ENCODE measurements at places on chromosomes 5 and 9.

GRCh38 chr5:150056075-150056443, 30.3 kb downstream of the CSF1R start:
- no peak for DNase-seq

- no peak for DNase-seq
These were observed 80.7 kb downstream of the NRG2 start for GRCh38 chr5:139962445-139962844.

- DNase-seq = peak; percentile 86
These were observed at the start of the genes NSUN2 and SRD5A1 for GRCh38 chr5:6632888-6633468. NSUN2 (minus strand) TSS chr5:6633044; CDS start chr5:6632979, 65 bp downstream. SRD5A1 (plus strand) TSS chr5:6633440; CDS start chr5:6633577, 137 bp downstream.

- no peak for DNase-seq
These were observed 113.2 kb upstream of the PRRC1 start for GRCh38 chr5:127404190-127404589.

- no peak for DNase-seq
These were observed 54.0 kb upstream of the CXCL14 start for GRCh38 chr5:135632798-135633197.

- no peak for DNase-seq
These were observed 975 bp downstream of the AGXT2 start for GRCh38 chr5:35046774-35047173.

GRCh38 chr5:172701291-172701656, 60.2 kb downstream of the NEURL1B start:
- no peak for DNase-seq

DNA sequence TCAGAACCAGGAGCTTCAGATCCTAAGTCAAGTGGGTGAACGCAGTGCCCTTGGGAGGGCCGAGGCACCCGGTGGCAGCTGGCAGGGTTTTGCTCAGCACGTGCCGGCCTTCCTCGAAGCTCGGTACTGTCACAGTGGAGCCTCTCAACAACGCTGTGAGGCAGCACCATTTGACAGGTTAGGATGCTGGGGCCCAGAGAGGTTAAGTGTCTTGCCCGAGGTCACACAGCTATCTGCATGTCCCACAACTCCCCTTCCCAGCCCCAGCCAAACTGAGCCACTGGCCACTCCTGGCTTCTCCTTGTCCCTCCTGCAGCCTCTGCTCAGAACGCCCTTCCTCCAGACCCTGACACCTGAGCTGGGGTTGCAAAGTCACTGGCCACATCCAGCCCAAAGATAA, 43.7 kb upstream of the RPL26L1 start:
- no peak for DNase-seq

DNA sequence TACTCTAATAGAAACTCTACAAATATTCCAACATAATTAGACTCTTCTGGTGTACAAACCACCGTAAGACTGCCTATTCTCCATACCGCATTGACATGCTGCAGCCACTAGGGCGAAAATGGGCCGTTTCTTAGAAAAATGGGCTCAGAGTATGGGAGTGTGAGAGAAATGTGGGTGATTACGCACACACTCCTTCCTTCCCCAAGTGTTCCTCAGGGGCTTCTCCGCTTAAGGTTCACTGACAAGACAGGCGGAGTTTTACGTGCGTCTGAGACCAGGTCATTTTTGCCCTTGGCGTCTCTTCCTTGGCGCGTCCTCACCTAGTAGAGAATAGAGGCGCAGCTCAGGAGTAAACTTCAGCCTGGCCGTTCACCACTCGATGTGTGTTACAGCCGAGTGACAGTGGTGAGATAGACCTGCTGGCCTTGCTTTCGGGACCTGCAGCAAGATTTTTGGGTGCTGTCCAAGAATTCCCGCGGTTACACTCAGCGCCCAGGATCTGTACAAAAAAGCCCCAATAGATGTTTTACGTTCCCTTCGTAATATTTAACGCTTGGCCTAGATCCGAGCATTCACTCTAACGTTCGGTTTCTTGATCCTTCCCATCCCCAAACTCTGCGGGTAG, 1.8 kb upstream of the NTRK2 start:
- DNase-seq = no peak

- no peak for DNase-seq
These were observed 1273.0 kb downstream of the EFNA5 start for GRCh38 chr5:106397700-106398099.

DNA sequence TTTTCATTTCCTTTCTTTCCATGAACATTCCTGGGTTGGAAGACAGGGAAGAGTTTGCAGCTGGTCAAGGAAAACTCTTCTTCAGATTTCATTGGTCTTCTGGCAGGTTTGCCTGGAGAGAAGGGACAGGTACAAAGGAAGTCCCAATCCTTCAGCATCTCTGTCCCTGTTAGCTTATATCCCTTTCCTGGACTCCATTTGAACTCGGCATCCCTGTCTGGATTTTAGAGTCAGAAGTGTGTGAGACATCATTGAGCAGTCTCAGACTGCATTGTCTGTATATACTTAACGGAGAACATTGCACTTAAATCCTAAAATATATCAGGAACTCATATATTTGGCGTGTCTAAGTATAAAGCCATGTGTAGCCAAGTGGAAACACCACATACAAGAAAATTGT, 54.9 kb downstream of the ADGRV1 start:
- DNase-seq = no peak

GRCh38 chr9:114619191-114619761, 8.2 kb downstream of the TMEM268 start:
- DNase-seq = no peak

DNA sequence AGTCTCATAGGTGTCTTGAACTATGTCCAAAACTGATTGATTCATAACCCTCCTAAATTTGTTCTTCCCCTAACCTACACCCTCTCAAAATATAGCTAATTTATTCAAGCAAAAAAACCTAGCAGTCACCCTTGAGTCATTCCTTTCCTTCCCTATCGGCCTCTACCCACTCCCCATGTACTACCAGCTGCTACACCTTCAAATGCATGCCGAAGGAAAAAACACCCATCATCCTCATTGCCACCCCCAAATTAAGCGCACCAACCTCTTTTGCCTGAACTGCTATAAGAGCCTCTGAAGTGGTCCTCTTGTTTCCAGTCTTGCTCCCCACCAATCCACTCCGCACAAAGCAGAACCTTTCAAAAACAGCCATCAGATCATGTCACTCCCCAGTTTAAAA, 12.6 kb downstream of the LIFR start:
- DNase-seq = no peak

DNA sequence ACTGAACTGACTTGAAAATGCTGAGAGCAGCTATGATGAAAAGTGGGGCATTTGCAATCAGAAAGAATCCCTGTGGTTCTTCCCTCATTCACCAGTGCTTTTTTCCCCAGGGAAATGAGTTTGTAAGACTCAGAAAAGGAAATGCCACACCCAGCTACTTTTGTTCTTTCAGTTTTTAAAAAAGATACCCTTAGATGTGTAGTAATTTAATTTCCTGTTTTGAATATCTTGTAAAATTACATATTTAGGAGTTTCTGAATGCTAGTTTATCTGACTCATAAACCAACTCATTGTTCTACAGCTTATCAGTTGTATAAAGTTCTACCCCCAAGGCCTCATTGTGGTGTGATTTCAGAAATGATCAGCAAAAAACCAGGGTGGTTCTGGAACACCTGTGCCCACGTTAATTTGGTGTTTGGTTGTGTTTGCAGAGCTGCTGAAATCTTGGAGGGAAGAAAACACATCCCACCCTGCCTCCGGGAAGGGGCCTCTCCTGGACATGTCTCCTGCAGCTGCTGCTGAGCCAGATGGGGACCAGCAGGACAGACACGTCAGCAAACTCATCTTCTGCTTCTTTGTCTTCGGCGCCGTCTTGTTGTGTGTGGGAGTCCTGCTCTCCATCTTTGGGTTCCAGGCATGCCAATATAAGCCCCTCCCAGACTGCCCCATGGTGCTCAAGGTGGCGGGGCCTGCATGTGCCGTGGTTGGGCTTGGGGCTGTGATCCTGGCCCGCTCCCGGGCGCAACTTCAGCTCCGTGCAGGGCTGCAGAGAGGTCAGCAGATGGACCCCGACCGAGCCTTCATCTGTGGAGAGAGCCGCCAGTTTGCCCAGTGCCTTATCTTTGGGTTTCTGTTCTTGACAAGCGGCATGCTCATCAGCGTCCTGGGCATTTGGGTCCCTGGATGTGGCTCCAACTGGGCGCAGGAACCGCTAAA, 2.8 kb downstream of the TMEM171 start:
- no peak for DNase-seq

DNA sequence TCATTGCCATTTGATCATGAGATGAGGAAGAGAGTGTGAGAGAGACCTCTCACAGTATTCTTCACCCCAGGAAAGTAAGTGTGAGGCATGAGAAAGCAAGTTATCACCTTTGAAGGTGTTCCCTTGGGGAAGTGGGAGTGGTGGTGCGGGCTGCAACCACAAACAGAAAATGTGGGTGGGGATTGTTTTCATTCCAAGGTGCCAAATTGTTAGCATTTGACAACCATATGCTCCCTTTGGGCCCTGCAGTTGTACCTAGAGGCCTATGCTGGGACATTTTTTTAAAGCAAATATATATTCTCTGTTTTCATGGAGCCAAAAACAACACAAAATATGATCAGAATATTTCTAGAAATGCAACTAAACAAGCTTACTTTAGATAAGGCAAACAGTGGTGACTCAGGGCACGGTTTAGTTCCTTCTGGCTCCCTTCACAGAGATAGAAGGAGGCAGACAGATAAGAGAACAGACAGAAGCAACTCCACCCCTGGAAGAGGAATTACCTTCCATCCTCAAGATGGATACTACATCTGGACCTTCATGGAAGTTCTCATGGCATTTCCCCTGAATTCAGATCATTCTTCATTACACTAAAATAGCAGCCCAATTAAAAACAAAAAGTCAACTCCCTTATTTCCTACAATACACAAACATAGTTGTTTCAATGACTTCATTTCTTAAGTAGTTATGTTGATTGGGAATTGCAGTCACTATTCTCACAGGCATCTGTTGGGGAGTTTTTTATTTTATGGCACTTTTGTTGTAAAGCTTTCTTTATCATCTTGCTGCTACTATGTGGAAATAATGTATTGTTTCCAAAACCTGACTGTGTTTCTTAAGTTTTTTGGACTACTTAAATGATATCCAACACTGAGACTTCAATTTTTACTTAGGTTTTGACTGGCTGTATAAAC, 416.6 kb downstream of the PLK2 start:
- DNase-seq = no peak

DNA sequence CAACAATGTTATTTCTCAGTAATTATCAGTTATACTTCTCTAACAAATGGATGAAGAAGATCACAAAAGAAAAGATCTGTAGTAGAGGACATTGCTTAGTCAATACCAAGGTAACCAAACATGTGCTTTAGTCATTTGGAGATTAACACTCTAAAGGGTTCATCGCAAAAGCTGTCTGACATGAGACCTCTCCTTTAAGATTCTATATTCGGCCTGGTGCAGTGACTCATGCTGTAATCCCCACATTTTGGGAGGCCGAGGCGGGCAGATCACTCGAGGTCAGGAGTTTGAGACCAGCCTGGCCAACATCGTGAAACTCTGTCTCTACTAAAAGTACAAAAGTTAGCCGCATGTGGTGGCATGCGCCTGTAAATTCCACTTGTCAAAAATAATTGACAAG, 18.3 kb upstream of the CKMT2 start:
- DNase-seq = no peak

DNA sequence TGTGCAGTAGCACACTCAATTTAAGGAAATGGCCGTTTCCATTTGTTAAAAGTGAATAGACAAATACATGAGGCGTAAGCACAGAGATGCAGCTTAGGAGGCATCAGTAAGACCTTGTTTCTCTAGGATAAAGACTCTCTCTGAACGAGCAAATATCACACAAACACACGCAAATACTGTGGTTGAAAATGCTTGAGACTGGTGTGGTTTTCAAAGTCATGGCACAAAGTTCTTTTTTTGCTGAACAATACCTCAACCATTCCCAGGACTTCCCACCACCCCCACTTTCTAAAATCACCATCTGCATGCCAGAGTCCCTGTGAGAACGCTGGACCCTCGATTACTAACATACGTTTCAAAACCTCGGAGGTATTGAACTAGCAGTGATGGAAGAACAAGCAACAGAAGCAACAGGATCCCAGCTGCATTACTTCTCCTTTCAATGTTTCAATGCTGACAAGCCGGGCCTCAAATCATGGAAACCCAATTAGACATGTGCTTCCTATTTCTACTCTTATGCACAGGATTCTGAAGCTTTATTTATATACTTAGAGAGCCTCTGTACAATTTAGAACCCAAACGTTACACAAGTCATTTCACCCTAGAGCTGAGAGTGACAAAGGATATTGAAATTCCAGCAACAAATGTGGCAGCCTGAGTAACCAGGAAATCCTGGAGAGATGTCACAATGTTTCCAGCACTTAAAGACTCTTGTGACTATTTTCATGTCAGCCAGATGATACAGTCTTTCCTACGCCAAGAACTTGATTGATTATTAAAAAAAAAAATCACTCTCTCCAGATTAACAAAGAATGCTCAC, 63.9 kb downstream of the CDC14B start:
- no peak for DNase-seq

- no peak for DNase-seq
These were observed 1.2 kb downstream of the UHRF2 start for GRCh38 chr9:6414247-6414641.

Data from T follicular helper cell (primary cell).